Mammary epithelial cell (primary cell): ENCODE measurements at places on chromosomes 16 and 17. TPM values are rescaled to one million over a fixed set of nuclear protein-coding genes. Genes with fewer than 3 reads are reported as not detected.
A peak's percentile ranks its signal among the peaks of the same experiment; 100 is the strongest.

DNA sequence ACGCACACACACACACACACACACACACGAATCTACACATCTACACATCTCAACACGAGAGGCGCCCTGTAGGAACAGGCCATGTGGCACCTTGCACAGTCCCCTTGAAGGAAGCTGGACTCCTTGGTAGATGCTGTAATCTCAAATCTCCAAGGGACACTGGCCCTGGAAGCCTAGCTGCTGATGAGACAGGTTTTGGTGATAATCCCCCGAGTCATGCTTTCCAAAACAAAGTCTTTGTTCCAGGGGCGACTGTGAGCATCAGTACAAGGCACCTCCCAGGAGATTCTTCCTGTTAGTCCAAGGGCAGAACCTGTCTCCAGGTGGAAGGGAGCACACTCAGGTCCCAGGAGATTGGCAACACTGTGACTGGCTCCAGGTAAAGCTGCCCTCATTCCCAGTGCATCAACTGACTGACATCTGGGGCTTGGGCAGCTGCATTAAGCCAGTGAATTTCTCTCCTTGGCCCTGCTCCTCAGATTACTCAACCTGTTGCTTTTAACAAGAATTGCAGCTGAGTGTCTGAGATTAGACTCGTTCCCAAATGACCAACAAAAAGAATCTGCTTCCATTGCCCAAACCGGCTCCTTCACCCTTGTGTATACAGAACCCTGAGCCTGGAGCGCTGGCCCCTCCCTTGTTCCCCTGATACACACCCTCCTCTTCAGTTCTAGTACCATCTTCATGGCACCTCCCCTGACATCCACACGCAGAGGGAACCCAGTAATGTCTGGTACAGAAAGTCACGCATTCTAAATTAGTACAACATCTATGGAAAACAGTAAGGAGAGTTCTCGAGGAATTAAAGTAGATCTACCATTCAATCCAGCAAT lies 13.9 kb upstream of the TNRC6C start:
- no peak for DNase-seq

The PSKH1 gene
- total RNA-seq: 11.8 TPM

DNA sequence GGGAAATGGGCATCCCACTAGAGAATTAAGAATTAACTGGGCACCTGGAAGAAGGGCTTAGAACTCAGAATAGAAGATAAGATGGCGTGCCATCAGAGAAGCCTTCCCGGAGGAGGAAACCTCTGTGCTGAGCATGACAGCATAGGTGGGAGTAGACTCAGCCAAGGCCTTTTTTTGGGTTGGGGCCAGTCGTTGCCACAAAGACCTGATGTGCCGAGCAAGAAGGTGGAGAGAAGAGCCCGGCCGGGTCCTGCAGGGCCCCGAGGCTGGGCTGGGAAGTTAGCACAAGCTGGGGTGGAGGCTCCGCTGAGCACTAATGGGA lies 1.1 kb upstream of the RAB11FIP4 start:
- DNase-seq: no peak

DNA sequence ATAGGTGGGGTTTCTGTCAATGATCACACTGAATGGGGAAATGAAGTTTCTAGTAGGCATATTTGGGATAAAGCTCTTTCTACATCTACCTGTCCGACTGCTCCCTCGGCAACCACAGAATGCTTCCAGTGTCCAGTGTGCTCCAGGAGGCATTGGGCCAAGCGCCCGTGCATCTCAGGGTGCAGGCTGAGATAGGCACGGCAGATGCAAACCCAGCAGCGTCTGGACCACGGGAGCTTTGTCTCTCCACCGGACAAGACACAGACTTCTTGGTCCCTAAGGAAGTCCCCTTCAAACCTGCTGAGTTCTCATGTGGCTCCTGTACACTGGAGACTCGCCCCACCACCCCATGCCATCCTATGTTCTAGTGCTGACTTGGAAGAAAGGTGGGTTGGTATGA lies 202.8 kb downstream of the RPTOR start:
- DNase-seq: no peak

The KRTAP4-3 gene
- not detected in 2 replicates for total RNA-seq

- DNase-seq: no peak
Observed at GRCh38 chr17:64355536-64356303, 34.9 kb downstream of the PECAM1 start.

DNA sequence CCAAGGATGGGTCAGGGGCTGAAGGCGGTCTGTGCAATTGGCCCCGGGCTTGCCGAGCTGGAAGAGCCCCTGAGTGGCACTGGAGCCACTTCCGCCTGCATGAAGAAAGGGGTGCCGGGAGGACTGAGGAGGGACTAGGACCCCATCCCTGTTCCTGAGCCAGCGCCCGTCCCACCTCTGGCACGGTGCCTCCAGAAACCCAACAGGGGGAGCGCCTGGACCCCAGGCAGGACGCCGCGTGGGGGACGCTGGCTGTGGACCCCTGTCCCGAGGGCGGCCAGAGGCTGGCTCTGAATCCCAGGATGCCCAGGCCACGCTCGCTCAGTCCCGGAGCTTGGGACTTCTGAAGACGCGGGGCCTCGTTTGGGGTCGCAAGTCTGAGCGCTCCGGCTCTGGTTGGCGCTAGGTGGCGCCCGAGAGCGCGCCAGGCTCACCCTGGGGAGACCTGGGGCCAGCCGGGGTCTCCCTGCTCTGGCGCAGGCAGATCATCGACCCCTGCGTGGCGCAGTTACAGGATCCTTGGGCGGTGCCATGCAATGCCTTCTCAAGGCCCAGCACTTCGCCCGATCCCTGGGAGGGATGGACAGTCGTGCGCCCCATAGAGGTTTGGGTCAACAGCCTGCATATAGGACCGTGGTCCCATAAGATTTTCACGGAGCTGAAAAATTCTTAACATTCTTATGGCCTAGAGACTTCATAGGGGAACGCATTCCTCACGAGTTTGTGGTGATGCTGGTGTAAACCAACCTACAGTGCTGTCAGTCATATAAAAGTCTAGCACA lies 58.5 kb upstream of the CREBBP start:
- no peak for DNase-seq

The GNAO1 gene
- not detected for total RNA-seq

- DNase-seq: no peak
Observed at GRCh38 chr17:49473900-49474751, 21.0 kb upstream of the NGFR start.

The HOXB7 gene
- not detected for total RNA-seq

DNA sequence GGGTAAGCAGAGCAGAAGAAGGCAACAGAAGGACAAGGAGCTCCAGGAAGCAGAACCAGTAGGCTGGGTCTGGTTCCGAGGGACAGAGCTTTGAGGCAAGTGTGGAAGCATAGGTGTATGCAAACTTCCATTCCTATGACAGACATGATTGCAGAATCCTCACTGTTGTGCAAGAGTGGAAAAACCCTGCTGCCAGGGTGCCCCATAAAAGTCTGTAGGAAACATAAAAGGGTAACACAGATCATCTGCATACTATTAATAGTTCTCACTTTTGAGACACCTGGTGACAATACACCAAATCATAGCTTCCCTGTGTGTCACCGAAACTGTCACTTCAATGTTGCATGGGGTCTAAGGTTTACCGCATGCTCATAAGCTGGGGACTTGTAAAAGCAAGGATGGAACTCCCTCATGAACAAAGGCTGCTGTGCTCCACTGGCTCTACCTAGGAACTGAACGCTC lies 39.7 kb downstream of the ARHGAP17 start:
- DNase-seq: peak; percentile 70

The ANKFN1 gene
- total RNA-seq: not detected in 2 replicates

DNA sequence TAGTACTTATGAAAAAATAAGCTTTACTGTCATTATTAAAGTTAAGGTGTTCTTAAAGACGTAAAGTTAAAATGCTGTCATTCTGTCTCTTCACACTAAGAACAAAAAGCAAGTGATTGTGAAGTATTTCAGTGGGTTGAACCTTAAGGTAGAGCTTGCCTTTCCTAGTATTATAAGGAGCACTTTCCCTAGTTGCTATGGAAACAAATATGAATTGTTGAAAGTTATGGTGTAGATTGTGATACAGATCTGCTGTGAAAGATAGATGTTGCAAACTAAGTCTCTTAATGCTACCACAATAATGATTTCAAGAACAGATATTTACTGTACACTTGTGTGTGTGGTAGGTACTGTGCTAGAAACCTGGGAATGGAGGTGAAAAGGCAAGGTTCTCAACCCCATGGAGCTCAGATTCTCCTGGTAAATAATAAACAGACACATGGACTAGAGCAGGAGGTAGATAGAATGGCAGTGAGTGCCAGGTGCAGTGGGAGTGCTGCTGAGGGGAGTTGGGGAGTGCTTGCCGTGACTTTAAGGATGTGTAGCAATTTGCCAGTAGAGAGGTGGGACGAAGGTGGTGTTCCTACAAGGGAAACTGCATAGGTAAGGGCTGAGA lies 34.7 kb downstream of the MRTFB start:
- no peak for DNase-seq

DNA sequence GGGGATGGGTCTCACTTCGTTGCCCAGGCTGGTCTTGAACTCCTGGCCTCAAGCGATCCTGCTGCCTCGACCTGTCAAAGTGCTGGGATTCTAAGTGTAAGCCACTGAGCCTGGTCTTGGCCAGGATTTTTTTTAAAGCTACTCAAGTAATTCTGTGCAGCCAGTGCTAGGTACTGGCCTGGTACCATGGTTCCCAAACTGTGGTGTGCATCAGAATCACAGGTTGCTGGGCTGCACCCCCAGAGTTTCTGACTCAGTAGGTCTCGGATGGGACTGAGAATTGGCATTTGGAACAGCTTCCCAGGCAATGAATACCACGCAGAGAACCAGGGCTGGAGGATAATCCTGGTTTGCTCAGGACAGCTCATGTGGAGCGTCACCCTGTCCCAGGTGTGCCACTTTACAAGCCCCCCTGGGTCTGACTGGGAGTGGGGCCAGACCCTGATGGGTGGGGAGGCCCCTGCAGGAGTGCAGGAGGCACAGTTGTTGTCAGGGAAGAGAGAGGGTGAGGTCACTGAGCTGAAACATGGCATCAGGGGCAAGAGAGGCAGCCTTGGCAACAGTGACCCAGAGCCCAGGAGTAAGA lies 10.7 kb upstream of the MRPS23 start:
- no peak for DNase-seq

DNA sequence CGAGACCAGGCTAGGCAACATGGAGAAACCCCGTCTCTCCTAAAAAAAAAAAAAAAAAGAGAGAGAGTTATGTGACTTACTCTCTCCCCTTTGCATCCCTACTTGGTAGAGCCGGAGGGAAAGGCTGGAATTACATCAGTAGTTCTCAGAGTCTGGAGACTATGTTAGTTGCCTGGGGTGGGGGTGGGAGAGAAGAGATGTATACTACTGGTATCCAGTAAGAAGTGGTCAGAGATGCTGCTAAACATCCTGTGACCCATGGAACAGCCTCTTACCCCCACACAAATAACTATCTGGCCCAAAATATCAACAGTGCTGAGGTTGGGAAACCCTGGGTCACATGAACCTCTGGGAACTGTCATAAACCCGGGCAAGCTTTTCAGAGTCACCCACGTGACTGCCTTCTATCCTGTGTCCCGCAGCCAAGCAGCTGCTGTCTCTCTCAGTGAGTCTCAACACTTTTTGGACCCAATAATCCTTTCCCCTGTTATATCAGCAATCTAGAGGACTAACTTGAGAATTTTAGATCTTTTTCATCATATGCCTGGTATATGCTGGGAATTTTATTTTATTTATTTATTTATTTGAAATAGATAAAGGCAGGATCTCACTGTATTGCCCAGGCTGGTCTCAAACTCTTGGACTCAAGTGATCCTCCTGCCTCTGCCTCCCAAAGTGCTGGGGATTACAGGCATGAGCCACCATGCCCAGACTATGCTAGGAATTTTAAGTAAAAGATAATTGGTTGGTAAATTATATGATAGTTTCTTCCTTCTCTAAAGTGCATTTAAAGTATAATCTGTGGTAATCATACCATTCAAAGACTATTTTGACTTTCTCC lies 8.7 kb downstream of the EIF1 start:
- no peak for DNase-seq

DNA sequence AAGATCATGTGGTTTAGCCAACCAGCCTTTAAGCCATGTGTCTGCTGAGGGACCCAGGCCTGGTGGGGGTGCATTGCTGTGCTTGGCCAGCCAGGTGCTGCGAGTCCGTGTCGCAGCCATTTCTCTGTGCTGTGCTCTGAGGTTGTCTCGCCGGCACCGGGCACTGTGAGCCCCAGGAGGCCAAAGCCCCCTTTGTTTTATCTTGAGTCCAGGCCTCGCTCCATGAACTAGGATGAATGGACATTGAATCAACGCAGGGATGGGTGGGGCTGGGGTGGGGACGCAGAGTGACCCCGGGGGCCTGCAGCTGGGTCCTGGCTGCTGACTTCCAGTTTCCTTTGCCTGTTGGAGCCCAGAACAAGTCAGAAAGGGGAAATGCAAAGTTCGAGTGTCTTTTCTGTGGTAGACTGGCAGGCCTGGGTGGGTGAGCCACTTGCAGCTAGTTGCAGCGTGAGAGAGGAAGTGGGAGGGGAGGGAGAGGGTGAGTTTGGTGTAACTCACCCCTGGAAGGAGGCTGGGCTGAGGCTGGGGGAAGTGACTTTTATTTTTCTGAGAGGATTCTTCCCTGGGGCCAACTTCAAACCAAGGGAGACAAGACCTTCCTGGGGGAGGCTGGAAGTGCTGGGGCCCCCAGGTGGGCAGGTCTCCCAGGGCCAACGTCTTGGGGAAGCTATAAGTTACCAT lies 324.7 kb downstream of the SEC14L1 start:
- no peak for DNase-seq

The OR3A3 gene
- not detected for total RNA-seq

The WNK4 gene
- total RNA-seq: not detected

- no peak for DNase-seq
Observed at GRCh38 chr16:70704586-70704985, 18.7 kb upstream of the MTSS2 start.
